NCI-H460 (cell line): ENCODE measurements at places on chromosomes 11 and 22.

- no peak for DNase-seq
Measured at GRCh38 chr11:130725421-130726233, 190.7 kb downstream of the SNX19 start.

DNA sequence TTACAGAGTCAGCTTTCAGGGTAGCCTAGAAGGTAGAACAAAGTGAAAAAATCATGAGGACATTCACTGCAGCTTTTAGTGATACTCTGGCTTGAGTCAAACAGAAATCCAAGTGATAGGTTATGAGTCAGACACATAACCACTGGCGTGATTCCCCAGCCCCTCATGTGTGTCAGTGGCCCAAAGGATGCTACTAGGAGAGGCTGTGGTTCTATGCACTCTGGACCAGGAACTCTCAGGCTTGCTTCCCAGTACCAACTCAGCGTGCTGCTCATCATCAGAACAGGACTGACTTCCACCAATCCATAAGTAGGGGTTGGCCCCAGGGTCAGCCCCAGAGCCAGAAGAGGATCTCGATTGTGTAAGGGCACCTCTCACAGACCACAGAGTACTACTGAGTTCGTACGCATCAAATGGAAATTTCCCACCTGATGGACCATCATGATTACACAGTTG lies 116.8 kb downstream of the MED15 start:
- DNase-seq, result no peak

DNA sequence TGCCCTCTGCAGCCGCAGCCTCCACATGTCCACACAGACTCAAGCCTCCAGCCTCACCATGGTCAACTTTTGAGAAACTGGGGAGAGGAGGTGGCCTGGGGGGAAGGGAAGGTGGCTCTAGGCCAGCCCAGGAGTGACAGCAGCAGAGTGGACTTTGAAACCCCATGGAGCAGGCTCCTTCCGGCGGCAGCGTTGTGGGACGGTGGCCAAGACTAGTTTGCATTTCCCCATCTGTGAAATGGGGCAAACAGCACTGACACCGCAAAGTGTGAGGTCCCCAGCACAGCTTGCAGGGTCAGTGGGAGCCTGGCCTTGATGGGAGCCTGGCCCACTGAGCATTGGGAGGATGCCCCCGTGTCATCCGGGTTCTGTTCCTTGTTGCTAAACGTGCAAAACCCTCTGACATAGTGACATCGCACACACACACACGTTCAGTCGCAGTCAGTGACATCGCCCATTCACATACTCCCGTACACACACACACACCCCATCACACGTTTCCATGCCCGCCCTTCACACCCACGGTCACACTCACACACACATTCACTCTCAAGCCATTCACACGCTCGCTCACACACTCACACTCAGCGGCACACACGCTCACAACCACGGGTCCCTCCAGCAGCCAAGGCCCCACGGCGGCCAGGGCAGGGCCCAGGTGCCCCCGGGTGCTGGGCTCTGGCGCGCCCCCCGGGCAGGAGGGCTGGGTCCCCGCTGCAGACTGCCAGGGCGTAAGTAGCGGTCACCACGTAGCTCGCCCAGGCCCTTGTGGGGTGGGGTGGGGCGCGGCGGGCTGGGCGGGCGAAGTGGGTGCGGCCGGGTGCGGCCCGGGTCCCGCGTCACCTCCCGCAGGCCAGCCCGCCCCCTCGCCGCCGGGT lies 585 bp downstream of the CYB5R3 start:
- DNase-seq, result no peak

GRCh38 chr11:125221461-125221860 lies 56.9 kb downstream of the PKNOX2 start:
- DNase-seq, result no peak
